ENCODE measurements at places on chromosomes 7 and 10. TPM values are rescaled to one million over a fixed set of nuclear protein-coding genes. Genes with fewer than 3 reads are reported as not detected.

Gene VAX1
- total RNA-seq, result 1.3 TPM

Gene STOX1
- total RNA-seq, result 1.1 TPM

Gene AMPH
- total RNA-seq, result 0.18 TPM

Gene CRYGN
- not detected for total RNA-seq

Gene PWWP2B
- total RNA-seq, result 15.6 TPM

Gene CYP3A7
- not detected for total RNA-seq

Gene PSD
- total RNA-seq, result 0.60 TPM

Gene CHST15
- 9.4 TPM for total RNA-seq

Gene ZC3HAV1
- total RNA-seq, result 34.3 TPM

Gene USP54
- total RNA-seq, result 9.6 TPM

Gene TMEM196
- not detected for total RNA-seq

Gene CALCR
- not detected for total RNA-seq

Gene TAS2R3
- not detected for total RNA-seq

Gene TUBB8
- total RNA-seq, result not detected

Gene HTRA1
- total RNA-seq, result 54.3 TPM

Gene PILRA
- 5.2 TPM for total RNA-seq

Gene TECTB
- total RNA-seq, result not detected

Gene LRRTM3
- total RNA-seq, result not detected

Gene TWIST1
- 3.8 TPM for total RNA-seq

Gene STK31
- 0.55 TPM for total RNA-seq

Gene FGFR2
- 0.45 TPM for total RNA-seq

Gene C7orf57
- 0.20 TPM for total RNA-seq

Gene TFEC
- total RNA-seq, result not detected

Gene DPP6
- not detected for total RNA-seq

Gene GBX1
- not detected for total RNA-seq

Gene DUSP5
- total RNA-seq, result 84.0 TPM

Gene COMTD1
- total RNA-seq, result 50.0 TPM

Gene NPY
- total RNA-seq, result not detected

Gene EPO
- not detected for total RNA-seq

Gene GALNT17
- total RNA-seq, result not detected

Gene ECHDC3
- 9.2 TPM for total RNA-seq

Gene PPRC1
- 62.4 TPM for total RNA-seq

Gene FAM241B
- total RNA-seq, result 18.8 TPM

Gene HOXA6
- 1.9 TPM for total RNA-seq

Gene RSPH10B
- not detected for total RNA-seq

Gene ATOH7
- 0.22 TPM for total RNA-seq

Gene CALHM3
- 0.31 TPM for total RNA-seq

Gene CTAGE4
- not detected for total RNA-seq

Gene FGFBP3
- total RNA-seq, result 2.4 TPM

Gene C10orf143
- 1.1 TPM for total RNA-seq

Gene AKR1C1
- 584 TPM for total RNA-seq

Gene OR13A1
- not detected for total RNA-seq

Gene ACBD7
- 0.71 TPM for total RNA-seq

Gene CYP3A4
- total RNA-seq, result not detected

Gene PNLIPRP3
- total RNA-seq, result not detected

Gene PTPRN2
- 0.77 TPM for total RNA-seq

Gene BBIP1
- total RNA-seq, result 31.8 TPM

Gene LIPJ
- total RNA-seq, result not detected

Gene CPVL
- 0.86 TPM for total RNA-seq

Gene PRTFDC1
- 22.2 TPM for total RNA-seq
